ENCODE measurements at places on chromosomes 16 and 17. TPM values are rescaled to one million over a fixed set of nuclear protein-coding genes. Genes with fewer than 3 reads are reported as not detected.

The MYH3 gene
- polyA plus RNA-seq, result 0.43 TPM

DNA sequence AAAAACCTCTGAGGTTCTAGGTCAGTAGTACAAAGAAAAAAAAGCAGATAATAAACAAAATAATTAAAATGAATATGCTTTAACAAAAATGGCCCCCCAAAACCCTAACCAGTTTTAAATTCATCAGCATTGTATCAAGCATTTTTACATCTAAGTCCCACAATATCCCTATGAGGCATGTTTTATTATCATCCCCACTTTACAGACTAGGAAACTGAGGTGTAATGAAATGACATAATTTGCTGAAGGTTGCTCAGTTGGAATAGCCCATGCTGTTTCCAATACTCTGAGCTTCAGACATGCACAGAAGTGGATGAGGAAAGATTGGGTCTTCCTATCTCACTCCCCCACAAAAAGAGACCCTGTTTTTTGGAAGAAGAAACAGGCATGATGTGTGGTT lies 88.3 kb downstream of the SNX11 start:
- DNase-seq, result no peak

GRCh38 chr16:2584729-2585650 lies 47.2 kb downstream of the PDPK1 start:
- no peak for DNase-seq

GRCh38 chr16:28931801-28932225 lies at the start of gene CD19:
Gene CD19 (plus strand): TSS chr16:28931971. CDS start chr16:28932001, 30 bp downstream.
- DNase-seq, result no peak

DNA sequence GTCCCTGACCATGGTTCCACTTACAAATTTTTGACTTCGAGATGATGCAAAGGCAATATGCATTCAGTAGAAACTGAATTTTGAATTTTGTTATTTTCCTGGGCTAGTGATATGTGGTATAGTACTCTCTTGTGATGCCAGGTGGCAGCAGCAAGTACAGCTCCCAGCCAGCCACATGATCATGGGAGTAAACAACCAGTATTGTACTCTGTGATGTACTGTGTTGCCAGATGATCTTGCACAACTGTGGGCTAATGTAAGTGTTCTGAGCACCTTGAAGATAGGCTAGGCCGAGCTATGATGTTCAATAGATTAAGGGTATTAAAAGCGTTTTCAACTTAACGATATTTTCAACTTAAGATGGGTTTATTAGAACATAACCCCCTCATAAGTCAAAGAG lies 250.8 kb downstream of the STX8 start:
- DNase-seq, result no peak

DNA sequence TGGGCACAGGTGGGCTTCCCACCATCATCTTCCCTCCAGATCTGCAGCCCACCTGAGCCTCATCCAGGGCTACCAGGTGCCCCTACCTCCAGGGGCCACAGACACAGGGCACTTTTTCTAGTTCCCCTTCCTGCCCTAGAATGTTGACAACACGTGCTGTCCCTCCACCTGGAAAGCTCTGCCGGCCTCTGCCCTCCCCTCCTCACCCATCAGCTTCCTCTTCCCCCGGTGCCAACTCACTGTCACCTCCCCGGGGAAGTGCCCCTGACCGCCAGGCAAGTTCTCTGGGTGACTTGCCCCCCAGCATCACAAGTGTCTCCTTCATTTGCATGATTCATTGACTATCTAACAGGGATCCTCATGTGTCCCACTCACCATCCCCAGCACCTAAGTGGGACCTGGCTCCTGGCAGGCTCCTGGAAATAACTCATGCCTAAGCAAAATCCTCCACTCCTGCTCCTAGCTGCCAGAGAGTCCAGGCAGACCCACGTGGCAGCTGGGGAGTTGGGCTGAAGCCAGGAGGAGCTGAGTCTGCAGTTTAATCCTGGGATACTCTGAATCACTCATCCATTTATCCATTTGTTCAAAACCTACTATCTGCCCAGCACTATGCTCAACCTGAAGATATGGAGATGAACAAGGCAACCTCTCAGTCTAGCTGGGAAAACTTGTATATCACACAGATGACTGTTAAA lies 304.4 kb downstream of the FOXL1 start:
- DNase-seq, result no peak

GRCh38 chr16:51682905-51683304 lies 531.8 kb upstream of the SALL1 start:
- DNase-seq, result no peak

DNA sequence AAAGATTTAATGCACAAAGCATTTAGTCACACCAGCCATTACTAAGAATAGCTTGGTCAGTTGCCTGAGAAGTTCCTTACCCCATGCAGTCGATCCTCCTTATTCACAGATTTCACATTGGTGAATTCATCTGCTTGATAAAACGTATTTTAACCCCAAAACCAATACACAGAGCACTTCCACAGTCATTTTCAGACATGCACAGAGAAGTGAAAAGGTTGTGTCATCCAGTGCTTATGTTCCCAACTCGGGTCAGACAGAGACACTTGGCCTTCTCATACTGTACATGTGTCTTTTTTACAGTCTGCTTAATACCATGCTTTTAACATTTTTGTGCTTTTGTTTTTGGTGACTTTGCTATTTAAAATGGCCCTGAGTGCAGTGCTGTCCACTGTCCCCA lies 219.7 kb downstream of the SPECC1 start:
- no peak for DNase-seq

The AOC3 gene
- polyA plus RNA-seq, result 2.0 TPM

GRCh38 chr17:78106211-78106610 lies 22.3 kb downstream of the TMC6 start:
- DNase-seq, result no peak

DNA sequence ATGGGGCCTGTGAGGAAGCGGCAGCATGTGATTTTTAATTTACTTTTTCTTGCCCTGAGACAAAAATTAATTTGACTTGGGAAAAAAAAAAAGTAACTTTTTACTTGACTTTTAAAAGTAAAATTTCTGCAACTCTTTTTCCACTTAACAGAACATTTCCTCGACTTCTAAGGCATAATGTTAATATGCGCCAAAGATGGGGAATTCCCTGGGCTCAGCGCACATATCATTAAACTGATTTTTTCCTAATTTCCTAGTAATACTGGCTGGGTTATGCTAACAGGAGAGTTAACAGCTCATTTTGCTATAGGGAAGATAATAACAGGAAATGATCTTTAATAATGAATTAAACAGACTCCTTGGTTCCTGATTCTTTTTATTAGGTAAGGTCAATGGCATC lies 120.6 kb upstream of the CDH5 start:
- no peak for DNase-seq

DNA sequence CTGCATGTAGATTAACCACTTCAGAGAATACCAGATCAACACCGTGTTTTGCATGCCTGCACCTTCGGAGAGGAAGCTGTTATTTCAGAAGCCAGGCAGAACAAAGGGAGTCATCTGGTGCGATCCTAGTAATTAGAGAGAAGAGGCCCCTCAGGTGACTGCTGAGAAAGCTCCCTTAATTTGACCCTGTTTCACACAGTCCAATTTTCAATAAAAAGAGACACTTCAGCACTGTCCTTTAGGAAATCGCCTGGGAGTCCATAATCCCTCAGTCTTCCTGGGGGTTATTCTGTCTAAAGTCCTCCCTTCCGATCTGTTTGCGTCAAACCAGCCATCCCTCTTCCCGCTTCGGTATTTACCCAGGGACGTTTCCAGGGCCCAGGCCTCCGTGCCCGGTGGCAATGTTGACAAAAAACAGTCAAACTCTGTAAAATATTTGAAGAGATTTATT lies 23.4 kb upstream of the TNRC6C start:
- no peak for DNase-seq

GRCh38 chr16:2005646-2006045 lies 4.0 kb downstream of the ZNF598 start:
- DNase-seq, result no peak

DNA sequence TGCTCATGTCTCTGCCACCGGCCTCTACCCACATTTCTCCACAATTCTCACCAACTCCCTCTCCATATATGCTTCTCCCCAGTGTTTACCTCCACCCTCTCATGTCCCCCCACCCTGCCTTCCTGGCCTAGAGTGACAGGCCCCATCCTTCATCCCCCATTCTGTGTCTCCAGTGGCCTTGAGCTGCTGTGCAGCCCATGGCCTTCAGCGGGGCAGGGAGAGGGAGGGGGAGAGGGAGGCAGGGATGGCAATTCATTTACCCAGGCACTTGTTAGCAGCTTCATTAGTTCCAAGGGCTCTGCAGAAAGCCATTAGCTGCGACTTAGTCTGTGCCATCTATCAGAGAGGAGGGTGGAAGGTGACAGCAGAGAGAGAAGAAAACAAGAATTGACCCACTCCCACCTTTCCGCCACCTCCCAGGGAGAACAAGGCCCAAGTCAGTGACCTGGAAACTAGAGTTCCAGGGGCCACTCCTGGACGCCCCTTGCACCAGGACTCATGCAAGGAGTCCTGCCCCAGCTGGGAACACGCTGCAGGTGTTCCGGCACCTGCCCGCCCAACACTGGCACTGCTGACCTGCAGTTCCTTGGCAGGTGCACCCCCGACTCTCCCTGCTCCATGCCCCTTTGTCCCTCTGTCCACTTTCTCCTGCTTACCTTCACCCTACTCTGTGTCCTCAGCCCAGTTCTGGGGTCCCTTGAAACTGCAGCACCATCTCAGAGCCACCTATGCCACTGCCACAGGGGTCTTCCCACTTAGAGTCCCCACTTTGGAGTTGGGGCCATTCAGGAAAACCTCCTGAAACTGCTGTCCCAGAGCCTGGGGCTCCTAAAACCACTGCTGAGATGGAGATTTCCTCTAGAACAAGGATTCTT lies 23.5 kb upstream of the PYY start:
- DNase-seq, result no peak

- no peak for DNase-seq
Measured at GRCh38 chr16:72050769-72051464, 3.4 kb upstream of the HP start.

The KLHL11 gene
- polyA plus RNA-seq, result 0.68 TPM

GRCh38 chr17:76442341-76443338 lies 10.3 kb downstream of the UBE2O start:
- DNase-seq, result no peak

The RMI2 gene
- 1.3 TPM for polyA plus RNA-seq

DNA sequence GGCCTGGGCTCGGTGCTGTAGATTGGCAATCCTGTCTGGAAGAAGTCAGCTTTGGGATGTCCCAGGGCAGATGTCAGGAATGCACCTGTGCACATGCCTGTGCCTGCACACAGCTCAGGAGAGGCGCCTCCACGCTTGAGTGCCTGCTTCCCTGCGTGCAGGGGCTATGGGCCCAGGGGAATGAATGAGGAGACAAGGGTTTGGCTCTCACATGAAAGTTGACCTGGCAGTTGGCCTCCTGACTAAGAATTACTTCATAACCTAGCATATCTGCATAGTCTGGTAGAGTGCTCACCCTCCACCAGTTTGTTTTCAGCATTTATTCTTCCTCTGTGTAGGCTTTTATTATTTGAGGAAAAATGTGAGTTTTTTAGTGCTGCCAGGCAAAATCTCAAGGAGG lies 50.0 kb downstream of the PLD6 start:
- no peak for DNase-seq

- DNase-seq, result no peak
Measured at GRCh38 chr17:78725448-78726021, 56.5 kb downstream of the CYTH1 start.

DNA sequence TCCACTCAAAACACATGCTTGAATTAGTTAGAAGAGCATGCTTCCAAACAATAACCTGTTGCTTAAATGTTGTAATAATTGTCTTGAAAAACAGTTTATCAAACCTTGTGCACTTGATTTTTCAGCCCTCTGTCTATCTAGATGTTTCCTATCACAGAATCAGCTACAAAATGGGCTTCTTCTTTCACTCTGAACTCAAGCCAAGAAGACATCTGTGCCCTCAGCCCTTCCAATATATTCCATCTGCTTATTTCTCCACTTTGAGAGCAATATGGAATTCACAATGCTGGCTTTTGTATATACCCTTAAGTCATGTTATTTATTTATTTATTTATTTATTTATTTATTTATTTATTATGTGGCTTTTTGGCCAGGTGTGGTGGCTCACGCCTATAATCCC lies 234.2 kb downstream of the TOX3 start:
- DNase-seq, result no peak

- DNase-seq, result no peak
Measured at GRCh38 chr16:66147291-66147690, 219.2 kb upstream of the CDH5 start.

The CDH11 gene
- 0.86 TPM for polyA plus RNA-seq

GRCh38 chr17:31678431-31678830 lies 180.6 kb downstream of the COPRS start:
- no peak for DNase-seq

- no peak for DNase-seq
Measured at GRCh38 chr16:79662669-79663313, 62.3 kb upstream of the MAF start.

The TNK1 gene
- polyA plus RNA-seq, result 1.9 TPM

DNA sequence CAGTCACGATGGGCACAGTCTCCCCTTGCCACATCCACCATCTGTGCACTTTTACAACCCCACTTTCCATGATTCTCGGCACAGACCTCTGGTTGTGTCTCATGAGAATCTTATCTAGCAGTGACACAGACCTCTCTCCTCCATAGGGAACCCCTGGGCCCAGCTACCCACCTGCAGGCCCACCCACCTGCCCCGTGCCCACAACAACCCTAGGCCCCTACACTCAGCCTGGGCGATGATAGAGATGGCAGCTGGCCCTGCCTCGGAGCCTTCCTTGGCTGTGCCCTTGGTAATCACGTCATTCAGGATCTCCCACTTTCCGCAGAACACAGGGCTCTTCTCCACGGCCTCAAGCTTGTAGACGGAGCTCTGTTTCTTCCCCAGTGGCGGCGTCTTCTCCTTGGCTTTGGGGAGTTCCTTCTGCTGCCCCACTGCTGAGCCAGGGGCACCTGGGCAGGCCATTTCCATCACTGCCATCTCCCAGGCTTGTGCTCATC lies 26.5 kb downstream of the MAP3K14 start:
- no peak for DNase-seq

Measured in liver (tissue), 10 donors.